Stimulated activated naive CD8-positive, alpha-beta T cell treated with anti-CD3 and anti-CD28 coated beads, Interleukin-15, amount 100 ng/mL, for 72 hours (primary cell): ENCODE measurements at places on chromosomes 11 and 22.

DNA sequence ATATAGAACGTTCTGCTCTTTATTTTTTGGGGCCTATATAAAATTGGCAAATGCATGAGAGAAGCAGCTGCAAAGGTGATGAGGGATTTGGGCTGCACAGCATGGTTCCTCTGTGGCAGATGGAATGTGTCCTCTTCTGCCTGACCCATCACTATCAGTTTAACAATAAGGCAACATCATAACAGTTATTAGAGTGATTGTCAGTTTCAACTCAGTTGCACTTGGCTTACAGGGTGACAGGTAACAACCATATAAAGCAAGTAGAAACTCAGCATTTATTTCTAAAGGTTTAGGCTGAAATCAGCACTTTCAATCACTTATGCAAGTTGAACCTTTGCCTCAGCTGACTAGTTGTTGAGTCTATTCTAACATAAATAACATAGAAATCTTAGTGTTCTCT is 935.4 kb upstream of the CHORDC1 start:
- no peak for DNase-seq

DNA sequence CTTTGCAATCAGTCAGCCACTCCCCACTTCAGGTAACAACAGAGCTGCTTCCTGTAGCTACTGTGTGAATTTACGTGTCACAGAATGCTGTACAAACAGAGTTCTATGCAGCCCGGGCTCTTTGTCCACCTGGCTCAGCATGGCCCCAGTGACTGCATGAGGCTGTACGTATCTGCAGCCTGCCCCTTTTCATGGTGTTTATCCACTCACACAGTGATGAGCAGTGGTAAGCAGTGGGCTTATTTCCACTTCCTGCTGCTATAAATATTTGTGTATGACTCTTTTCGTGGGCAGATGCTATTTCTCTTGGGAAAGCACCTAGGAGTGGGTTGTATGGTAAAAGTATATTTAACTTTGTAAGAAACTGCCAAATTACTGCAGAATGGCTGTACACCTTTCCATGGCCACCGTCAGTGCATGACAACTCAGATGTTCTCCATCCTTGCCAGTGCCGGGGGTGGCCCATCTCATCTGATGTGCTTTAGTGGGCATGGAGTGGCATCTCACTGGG is 43.3 kb downstream of the MYEOV start:
- peak; percentile 50 for DNase-seq

GRCh38 chr22:38411016-38411415 is 44.0 kb downstream of the KCNJ4 start:
- DNase-seq, result no peak

- DNase-seq, result no peak
These were observed 15.4 kb downstream of the CAPN5 start for GRCh38 chr11:77081976-77082836.

DNA sequence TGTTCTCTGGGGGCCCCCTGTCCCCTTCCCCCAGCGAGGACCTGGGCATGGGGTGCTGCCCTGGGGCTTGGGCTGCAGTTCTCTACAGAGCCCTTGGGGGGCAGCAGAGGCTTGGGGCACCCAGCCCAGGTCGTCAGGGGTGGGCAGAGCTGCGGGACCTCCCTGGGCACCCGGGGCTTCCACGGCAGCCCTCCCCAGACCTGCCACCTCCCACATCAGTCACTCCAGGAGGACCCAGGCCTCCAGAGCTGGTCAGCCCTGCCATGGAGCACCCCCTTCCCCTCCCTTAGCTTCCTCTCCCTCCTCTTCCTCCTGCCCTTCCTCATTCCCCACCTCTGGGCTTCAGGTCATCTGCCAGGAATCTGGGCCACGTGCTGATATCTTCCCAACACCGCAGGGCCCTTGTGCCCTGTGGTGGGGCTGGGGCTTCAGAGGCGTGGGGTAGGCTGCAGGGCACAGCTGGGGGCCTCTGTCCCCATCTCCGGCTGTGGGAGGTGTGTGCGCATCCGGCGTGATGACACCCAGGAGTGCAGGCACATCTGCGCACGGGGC is 5.8 kb downstream of the TSPAN4 start:
- peak; percentile 71 for DNase-seq

DNA sequence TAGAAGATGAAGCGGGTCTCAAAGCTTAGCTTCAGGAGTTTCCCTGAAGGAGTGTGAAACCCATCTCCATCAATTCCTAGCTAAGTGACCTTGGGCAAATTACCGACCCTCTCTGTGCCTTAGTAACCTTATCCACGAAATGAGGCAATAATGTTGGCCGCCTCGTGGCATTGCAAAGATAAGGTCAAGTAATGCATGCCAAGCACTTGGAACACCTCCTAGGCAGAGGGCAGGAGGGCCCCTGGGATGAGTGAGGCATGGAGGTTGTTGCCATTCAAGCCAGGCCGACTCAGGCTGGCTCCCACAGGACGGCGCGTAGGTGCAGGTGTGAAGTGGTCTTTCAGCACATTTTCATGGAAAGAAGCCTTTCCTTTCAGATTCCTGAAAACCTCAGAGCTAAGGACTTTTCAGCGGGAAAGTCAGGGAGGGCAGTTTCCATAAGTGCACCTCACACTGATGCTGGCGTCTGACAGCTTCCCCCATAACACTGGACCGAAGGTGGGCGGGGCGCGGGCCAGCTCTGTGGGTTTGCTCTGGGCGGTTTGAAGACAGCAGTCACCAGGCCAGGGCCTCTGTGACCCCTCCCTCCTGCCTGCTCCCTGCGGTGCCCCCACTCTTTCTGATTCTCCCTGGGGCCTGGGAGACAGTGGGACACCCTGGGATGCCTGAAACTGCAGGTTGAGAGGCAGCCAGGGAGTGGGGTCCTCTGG is 25.2 kb downstream of the RPS6KA4 start:
- DNase-seq, result no peak

DNA sequence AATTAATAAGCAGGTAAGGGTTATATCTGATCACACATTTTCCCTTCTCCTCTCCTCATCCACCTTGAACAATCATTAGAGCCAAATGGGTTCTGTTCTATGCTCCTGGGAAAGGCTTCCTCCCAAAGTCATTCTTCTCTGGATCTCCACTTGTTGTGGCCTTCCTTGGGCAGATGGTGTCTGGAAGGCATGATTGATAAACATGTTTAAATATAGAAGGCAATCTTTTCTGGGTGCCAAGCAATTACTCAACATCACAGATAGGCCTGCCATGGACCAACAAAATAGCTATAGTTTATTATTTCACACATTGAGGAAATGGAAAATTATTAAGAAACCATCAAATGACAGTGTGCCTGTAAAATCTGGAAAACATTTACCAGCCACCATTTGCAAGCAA is 73.5 kb downstream of the KCNA4 start:
- no peak for DNase-seq

DNA sequence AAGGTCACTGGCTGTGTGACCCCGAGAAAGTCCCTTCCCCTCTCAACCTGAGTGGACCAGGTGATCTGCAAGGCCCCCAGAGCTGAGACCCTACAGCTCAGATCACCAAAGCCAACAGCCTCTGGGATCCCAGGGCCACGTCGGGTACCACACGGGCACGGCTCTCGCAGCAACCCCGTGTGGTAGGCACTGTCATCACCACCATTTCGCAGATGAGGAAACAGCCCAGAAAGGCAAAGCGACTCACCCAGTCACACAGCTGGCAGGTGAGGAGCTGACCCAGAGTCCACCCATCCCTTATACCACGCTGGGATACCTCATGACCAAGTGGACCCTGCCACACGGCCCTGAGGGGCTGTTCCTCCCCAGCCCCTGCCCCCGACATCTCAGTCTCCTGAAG is 2.8 kb downstream of the ATP5MGL start:
- no peak for DNase-seq

DNA sequence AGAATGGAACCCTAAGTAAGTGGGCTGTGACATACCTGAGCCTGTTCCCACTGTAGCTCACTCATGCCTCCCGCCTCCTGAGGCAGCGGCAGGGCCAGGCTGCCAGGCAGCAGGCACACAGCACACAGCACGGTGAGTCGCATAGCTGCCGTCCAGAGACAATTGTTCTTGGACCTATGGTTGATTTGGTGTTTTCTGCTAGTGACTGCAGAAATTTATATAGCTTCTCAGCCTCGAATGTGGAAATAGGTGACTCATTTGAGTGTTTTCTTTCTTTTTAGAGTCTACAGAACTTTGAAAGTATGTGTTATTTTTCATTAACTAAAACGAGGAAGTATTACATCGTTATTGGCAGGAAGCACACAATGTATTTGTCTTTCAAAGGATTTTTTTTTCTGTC is at the start of gene MMP7:
Gene MMP7 (minus strand): TSS at position 190 of the 400 bp plus-strand sequence. CDS start 47 bp downstream, at position 143.
- DNase-seq, result no peak

GRCh38 chr11:45179686-45180178 is 33.3 kb downstream of the PRDM11 start:
- DNase-seq, result no peak

GRCh38 chr22:30304495-30305244 is 15.4 kb upstream of the CASTOR1 start:
- no peak for DNase-seq

GRCh38 chr11:116535994-116536393 is 236.8 kb downstream of the BUD13 start:
- DNase-seq, result no peak

- DNase-seq, result no peak
These were observed 578.5 kb downstream of the TBC1D22A start for GRCh38 chr22:47340851-47341436.

- DNase-seq, result no peak
These were observed 13.4 kb downstream of the PACSIN2 start for GRCh38 chr22:43001271-43002201.

DNA sequence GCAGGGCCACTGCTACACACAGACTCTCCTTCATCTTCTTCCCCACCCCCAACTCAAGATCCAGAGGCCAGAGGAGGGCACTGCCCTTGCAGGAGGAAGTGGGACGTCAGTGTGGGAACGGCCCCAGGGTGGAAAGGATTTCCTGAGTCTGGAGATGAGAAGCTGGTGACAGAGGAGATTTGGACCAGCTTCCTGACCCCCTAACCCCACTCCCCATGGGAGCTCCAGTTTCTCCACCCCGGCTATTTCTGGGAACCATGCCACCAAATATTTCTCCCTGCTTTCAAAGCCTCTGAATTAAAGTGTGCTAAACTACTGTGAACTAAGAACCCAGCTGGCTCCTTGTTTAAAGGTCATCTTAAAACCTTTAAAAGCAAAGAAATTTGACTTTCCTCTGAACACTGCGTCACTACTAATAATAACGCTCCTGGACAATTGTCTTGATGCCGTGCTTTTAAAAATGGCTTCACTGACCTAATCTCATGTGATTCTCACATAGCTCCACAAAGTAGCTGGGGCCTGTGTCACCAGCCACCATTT is 46.6 kb downstream of the CWC15 start:
- DNase-seq, result no peak

DNA sequence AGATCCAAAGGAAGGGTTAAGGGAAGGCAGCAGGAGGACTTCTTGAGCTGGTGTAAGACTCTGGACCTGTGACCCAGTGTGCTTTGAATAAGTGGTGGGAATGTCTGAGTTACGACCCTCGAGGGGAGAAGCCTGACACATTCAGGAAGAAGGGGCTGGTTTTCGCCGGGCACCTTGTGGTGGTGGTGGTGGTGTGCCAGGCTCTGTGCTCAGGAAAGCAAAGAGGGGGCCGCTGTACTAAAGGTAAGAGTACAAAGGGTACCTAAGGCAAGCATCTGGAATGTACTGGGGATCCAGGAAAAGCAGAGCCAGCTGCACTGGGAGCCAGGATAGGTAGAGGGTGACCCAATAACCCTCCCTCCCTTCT is 6.3 kb downstream of the KLHL35 start:
- DNase-seq, result no peak

- no peak for DNase-seq
These were observed 135.8 kb downstream of the TRIM44 start for GRCh38 chr11:35798423-35798822.

GRCh38 chr22:50398831-50399648 is 55.9 kb downstream of the PPP6R2 start:
- DNase-seq, result no peak

DNA sequence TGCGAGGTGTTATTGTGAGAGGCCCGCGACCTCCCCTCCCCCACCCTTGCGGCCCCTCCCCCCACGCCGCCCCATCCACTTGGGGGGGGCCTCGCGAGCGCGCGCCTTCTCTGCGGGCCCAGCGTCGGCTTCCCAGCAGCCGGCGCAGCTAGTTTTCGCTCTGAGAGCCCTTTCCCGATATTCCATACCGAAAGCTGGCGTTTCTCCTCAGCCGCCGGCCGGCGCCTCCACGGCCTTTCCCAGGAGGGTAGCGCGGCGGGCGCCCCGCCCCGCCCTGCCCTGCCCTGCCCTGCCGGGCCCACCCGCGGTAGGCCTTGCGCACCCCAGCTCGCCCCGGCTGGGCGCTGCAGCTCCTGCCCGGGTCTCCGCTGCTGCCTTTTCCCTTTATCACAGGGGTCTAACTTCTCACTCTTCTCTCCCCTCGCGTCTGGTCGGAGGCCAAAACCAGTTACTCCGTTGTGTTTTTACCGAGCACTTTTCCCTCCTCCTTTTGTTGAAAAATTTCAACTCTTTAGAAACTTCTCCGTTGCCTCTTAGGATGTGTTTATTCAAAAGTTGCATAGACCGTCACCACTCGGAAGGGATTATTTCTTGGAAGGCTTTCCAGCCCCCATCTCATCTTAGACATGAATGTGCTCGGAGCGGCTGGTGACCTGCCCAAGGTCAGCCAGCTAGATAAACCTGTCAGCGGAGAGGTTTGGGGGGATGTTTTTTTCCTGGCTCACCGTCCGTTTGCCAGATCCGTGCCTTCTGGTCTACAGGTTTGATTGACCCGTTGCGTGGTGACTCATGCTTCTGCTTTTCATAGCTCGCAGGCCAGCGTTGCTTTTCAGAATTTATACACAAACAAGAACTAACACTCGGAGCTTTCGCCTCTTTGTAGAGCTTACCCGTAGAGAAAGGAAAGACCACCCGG is 648 bp downstream of the PAFAH1B2 start:
- DNase-seq, result peak; percentile 39

DNA sequence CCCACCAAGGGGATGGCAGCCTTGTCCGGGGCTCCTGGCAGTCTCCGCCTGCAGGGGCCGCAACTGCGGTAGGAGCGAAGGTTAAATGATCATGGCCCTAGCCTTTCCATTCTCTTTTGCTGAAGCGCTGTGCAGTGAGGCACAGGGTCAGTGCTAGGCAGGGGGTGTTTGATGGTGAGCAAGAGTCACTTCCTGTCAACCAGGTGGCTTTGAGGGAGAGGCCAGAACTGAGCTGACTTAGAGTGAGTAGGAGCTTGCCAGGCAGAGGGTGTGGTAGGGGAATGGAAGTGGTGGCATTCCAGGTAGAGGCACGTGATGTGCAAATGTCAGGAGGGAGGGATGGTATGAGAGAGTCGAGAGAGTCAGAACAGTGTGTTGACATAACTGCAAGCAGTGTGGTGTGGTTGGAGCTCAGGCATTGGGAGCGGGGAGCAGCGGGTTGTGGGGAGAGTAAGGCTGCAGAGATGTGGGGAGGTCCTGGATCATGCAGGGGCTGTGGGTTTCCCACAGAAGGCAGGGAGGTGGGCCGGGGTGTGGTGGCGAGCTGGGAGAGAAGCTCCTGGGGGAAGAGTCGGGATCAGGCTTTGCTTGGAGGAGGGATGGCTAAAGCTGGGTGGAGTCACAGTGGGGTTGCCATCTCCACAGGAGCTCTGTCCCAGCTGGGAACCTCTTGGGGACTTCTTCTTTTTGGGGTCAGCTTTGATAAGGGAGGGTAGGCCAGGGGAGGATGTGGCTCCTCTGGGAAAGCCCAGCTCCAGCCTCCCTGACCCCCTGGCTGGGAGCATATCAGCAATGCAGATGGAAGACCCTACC is 33.3 kb downstream of the AMPD3 start:
- no peak for DNase-seq
